ENCODE measurements at places on chromosomes 7 and 10. TPM values are rescaled to one million over a fixed set of nuclear protein-coding genes. Genes with fewer than 3 reads are reported as not detected.

DNA sequence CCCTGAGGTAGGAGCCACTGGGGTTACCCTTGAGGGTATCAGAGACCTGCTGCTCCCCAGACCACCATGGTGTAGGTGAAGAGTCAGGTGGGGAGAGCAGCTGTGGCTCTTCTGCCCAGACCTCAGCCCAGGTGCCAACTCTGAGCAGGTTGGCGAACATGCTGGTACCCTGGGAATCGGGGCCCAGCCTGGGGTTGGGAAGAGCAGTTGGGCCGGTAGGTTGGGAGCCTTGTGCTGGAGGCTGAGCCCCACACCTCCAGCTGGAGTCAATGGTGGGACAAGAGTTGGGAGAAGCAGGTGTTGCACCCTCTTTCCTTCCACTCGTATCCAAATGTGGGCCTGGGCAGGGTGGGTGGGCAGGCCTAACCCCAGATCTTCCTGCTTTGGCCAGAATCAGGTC lies 114.5 kb downstream of the CDH23 start:
- DNase-seq, result no peak

GRCh38 chr7:102050864-102051460 lies 233.5 kb downstream of the CUX1 start:
- DNase-seq, result no peak

DNA sequence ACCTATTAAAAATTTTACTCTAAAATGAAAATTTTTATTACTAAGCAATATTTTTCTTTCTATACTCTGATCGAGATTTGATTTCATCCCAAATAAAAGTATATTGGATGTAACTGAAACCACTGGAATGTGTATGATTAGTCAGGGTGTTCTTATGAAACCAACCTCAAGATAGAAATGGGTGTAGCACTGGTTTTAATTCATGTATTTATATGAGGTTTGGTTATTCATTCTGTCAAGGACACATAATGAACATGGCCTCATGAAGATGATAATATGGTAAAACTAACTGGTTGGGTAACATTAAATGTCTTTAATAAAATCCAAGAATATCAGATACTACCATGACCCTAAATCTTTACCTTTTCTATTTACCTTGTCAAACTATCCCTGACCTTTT lies 197.7 kb downstream of the SEMA3A start:
- DNase-seq, result no peak

DNA sequence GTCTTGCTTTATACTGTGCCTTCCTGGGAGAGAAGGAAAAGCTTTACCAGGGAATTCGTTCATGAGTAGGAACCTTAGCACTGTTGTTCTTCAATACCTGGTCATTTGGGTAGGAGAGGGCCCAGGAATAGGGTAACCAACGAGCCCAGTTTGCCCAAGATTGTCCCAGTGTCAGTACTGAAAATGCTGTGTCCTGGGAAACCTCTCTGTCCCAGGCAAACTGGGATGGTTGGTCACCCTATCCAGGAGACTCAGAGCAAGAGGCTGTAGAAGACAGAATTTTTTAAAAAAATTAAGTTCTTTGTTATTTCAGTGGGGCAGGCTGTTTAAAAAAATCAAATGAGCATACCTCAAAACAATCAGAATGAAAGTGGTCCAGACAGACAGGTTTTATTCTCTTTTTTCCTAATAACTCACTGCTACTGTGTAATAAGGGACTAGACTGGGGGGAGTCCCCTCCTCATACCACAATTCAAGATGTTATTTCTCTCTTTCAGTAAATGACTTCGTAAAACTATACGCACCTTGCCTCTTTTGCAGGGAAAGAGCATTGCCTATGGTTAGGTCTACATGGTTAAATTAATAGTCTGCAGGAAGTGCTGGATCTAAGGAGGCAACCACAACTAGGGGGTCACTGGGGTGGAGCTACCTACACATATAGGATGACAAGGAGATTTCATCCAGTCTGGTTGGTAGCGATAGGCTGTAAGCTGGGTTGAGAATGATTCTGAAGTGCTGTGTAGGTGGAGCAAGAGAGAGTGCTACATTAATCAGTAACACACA lies 41.1 kb upstream of the FAM133B start:
- DNase-seq, result no peak

Gene TMEM213
- polyA plus RNA-seq, result 46.3 TPM

Gene SKIDA1
- 10.1 TPM for polyA plus RNA-seq

Measured in right renal pelvis (tissue), 4 donors.